ENCODE measurements at places on chromosomes 5 and 9. TPM values are rescaled to one million over a fixed set of nuclear protein-coding genes. Genes with fewer than 3 reads are reported as not detected.
A peak's percentile ranks its signal among the peaks of the same experiment; 100 is the strongest.

GRCh38 chr9:127714951-127715469 lies 453 bp downstream of the PTRH1 start:
- peak overlapping the region; percentile 79 for H3K4me3 ChIP-seq
- H3K4me1 ChIP-seq, result peaks cover 9% of the 10 kb centered on the region

DNA sequence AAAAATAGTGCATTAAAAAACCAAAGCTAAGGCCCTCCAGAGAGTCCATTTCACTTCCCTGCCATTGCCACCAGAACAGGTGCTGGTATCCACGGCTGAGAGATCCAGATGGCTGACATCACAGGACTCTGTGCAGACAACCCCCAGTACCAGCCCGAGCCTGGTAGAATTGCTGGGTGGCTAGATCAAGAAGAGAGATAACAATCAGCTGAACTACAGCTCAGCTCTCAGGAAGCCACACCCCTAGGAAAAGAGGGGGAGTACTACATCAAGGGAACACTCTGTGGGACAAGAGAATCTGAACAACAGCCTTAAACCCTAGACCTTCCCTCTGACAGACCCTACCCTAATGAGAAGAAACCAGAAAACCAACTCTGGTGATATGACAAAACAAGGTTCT lies 73.8 kb upstream of the SLIT3 start:
- no peak overlapping the region for H3K27ac ChIP-seq
- no peak for DNase-seq
- no peaks in the 10 kb centered on the region for H3K36me3 ChIP-seq
- H3K4me3 ChIP-seq, result no peak overlapping the region
- no peaks in the 10 kb centered on the region for H3K4me1 ChIP-seq
- H3K27me3 ChIP-seq, result no peaks in the 10 kb centered on the region

DNA sequence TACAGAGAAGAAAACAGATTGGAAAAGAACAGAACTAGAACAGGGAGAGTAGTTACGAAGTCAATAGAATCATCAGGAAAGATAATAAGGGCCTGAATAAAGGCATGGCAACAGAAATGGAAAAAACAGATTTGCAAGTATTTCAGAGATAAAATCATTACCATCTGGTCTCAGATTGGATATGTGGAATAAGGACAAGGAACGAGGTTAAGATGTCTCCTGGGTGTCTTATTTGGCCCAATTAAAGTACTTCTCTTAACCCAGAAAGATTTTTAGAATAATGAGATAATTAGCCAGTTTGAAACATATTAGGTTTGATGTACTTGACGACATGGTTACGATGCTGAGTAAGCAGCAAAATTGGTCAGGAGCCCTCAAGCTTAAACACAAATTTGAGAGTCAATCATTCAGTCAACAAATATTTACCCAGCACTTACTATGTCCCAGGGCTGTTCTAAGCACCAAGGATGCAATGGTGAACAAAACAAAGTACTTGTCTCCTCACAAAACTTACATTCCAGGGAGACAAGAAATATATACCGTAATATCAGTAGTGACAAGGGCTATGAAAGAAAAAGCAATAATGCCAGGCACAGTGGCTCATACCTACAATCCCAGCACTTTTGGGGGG lies 18.3 kb downstream of the RICTOR start:
- no peaks in the 10 kb centered on the region for H3K36me3 ChIP-seq
- H3K27me3 ChIP-seq, result no peaks in the 10 kb centered on the region
- H3K4me3 ChIP-seq, result no peak overlapping the region
- no peaks in the 10 kb centered on the region for H3K4me1 ChIP-seq
- no peak overlapping the region for H3K27ac ChIP-seq

The PCDHB6 gene
- polyA plus RNA-seq, result 0.37 TPM

The TMEM252 gene
- polyA plus RNA-seq, result not detected

The F2RL2 gene
- polyA plus RNA-seq, result 0.32 TPM

The PRLR gene
- not detected for polyA plus RNA-seq

The SLC36A3 gene
- not detected for polyA plus RNA-seq

All from cardiac muscle cell (in vitro differentiated cells and primary cell).